ENCODE measurements at places on chromosomes 12 and 14.
A peak's percentile ranks its signal among the peaks of the same experiment; 100 is the strongest.

- no peaks in the 10 kb centered on the region for H3K27me3 ChIP-seq
- no peak for DNase-seq
- peaks cover 31% of the 10 kb centered on the region for H3K4me1 ChIP-seq
- peaks cover 54% of the 10 kb centered on the region for H3K36me3 ChIP-seq
- H3K4me3 ChIP-seq, result no peak overlapping the region
Measured at GRCh38 chr12:64713376-64713775, 45.8 kb downstream of the GNS start.

DNA sequence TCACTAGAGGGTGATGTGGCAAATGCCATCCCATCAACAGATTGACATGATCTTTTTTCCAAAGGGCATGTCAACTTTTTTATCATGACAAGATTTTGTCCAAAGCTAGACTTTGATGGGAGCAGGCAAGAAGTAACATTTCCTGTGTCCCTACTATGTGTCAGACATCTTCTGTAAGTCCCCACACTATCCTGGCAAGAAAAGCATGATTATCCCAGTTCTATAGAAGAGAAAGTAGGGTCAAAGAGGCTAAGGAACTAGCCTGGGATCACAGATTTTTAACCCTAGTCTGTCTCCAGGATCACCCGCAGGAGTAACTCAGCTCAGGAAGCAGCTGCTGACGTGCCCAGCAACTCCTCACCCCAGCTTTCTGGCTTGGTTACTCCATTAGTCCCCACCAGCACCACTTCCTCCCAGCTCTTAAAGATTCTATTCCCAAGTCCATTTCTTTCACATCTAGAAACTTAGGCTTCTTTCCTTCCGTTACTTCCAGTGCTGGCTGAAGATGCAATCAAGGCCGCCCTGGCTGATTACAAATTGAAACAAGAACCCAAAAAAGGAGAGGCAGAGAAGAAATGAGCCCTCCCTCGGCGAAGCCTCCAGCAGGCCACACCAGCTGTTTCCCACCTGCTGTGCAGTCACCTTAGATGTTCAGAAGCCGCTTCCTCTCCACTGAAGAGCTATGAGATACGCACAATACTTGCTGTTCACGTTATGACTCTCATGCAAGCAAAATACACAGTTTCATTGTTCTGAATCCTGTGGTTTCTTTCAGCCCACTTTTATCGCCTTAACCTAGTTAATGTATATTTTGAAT is 6.2 kb downstream of the ISCU start:
- H3K4me3 ChIP-seq, result peak overlapping the region; percentile 80
- DNase-seq, result peak; percentile 76
- peaks cover 46% of the 10 kb centered on the region for H3K36me3 ChIP-seq
- H3K27me3 ChIP-seq, result no peaks in the 10 kb centered on the region

GRCh38 chr14:50763382-50764007 is 67.5 kb downstream of the NIN start:
- no peak overlapping the region for H3K27ac ChIP-seq
- H3K27me3 ChIP-seq, result no peaks in the 10 kb centered on the region
- H3K36me3 ChIP-seq, result peaks cover 69% of the 10 kb centered on the region

- H3K4me3 ChIP-seq, result no peak overlapping the region
- no peak overlapping the region for H3K27ac ChIP-seq
- H3K27me3 ChIP-seq, result no peaks in the 10 kb centered on the region
- no peaks in the 10 kb centered on the region for H3K36me3 ChIP-seq
- no peaks in the 10 kb centered on the region for H3K4me1 ChIP-seq
- DNase-seq, result no peak
Measured at GRCh38 chr12:105676694-105677093, 346.2 kb downstream of the C12orf75 start.

GRCh38 chr14:74064883-74065282 is 19.4 kb downstream of the ALDH6A1 start:
- no peaks in the 10 kb centered on the region for H3K27me3 ChIP-seq
- no peak overlapping the region for H3K4me3 ChIP-seq
- no peak overlapping the region for H3K27ac ChIP-seq
- no peaks in the 10 kb centered on the region for H3K4me1 ChIP-seq
- DNase-seq, result no peak
- peaks cover 10% of the 10 kb centered on the region for H3K36me3 ChIP-seq

DNA sequence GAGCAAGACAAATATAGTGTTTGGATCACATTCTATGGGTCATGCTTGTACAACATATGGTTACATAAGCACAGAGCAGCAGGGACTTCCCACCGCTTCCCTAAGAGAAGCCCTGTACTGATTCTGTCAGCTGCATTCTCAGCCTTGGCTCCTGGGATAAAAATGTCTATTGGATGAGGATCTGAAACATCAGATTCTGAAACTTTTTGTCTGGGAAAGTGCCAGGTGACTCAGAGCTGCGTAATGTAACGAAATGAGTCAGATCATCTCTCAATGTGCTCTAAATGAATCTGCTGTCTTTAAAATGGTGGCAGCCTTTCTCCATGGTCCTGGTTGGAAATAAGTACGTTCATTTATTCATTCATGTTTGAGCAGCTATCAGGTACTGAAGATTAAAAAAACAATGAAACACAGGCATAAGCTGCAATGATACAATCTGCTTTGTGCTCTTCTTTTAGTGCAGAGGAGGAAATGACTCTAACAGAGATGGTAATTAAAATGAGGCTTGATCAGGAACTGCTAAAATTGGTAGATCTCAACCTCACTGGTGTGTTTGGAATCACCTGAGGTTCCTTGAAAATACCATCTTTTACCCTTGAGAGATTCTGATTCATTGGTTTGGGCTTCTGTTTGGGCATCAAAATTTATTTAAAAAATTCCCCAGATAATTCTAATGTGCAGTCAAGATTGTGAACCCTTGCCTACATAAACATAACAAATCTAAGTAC is 99.1 kb upstream of the NAP1L1 start:
- DNase-seq, result peak; percentile 71
- peaks cover 24% of the 10 kb centered on the region for H3K27me3 ChIP-seq
- H3K4me3 ChIP-seq, result peak overlapping the region; percentile 28

GRCh38 chr12:27176765-27177164 is 67.3 kb upstream of the STK38L start:
- no peaks in the 10 kb centered on the region for H3K36me3 ChIP-seq
- peak; percentile 76 for DNase-seq
- H3K27ac ChIP-seq, result no peak overlapping the region
- no peak overlapping the region for H3K4me3 ChIP-seq
- H3K27me3 ChIP-seq, result no peaks in the 10 kb centered on the region

- H3K36me3 ChIP-seq, result no peaks in the 10 kb centered on the region
- H3K27ac ChIP-seq, result no peak overlapping the region
- no peak overlapping the region for H3K4me3 ChIP-seq
Measured at GRCh38 chr12:111773801-111774551, 7.2 kb downstream of the ALDH2 start.

Measured in T-helper 2 cell treated with Interferon-gamma antibody and Interleukin-4, amounts not matched to agents 5 μg/mL and 100 μg/mL, for 36 hours (primary cell).